Stimulated activated CD8-positive, alpha-beta memory T cell treated with anti-CD3 and anti-CD28 coated beads, Interleukin-12 subunit alpha, Interleukin-12 subunit beta, amount 100 ng/mL, for 1 hour (primary cell): ENCODE measurements at places on chromosomes 2 and 18.

GRCh38 chr2:9107168-9108025, 99.2 kb upstream of the ASAP2 start:
- no peak for DNase-seq

DNA sequence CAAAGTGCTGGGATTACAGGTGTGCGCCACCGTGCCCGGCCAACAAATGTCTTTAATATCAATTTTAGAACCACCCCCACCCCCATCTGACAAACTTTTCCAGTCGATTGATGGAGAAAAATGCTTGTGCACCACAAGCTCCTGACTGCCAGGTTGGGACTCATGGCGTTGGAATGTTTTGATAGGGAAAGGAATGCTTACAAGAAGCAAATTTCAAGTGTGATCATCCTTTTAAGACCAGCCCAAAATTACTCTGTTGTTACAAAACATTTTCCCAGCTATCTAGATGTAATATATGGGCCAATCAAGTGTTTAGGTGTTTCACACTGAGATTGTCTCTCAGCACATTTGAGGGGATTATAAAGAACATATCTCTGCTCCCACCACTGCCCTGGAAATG, 45.2 kb downstream of the UBXN4 start:
- no peak for DNase-seq

DNA sequence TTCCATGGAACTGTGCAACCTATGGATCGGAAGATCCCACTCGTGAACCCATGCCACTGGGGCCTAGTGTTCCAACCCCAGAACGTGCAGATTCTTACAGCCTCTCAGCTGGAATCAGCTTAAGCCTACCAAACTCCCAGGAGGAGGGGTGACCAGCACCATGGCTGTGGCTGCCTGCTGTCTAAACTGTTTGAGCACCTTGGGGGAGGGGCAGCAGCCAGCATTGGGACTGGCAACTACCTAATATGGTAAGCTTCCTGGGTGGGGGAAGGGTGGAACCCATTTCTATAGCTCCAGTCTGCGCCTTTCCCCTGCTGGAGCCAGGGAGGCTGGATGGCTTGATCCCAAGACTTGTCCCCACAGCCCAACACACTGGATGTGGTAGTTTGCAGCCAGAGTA, 10.7 kb upstream of the POLE4 start:
- no peak for DNase-seq

GRCh38 chr2:3588084-3588483, 6.8 kb upstream of the COLEC11 start:
- DNase-seq, result no peak

DNA sequence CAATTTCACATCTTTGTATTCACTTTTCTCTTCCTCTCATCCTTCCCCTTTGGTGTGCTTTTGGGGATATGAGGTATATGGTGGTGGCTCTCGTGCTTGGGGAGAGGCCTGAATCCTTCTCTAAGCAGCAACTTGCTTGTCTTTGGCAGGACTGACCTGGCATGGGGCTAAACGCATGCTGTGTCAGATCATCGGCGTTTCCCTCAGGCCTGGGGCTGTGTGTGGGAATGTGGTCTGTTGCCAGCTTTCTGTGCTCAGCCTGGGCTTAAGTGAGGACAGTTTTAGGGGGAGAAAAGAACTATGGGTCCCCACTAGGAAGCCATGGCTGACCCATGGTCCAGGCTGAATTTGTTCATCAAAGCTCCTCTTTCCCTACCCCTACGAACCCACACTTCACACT, 60.7 kb downstream of the TET3 start:
- no peak for DNase-seq

DNA sequence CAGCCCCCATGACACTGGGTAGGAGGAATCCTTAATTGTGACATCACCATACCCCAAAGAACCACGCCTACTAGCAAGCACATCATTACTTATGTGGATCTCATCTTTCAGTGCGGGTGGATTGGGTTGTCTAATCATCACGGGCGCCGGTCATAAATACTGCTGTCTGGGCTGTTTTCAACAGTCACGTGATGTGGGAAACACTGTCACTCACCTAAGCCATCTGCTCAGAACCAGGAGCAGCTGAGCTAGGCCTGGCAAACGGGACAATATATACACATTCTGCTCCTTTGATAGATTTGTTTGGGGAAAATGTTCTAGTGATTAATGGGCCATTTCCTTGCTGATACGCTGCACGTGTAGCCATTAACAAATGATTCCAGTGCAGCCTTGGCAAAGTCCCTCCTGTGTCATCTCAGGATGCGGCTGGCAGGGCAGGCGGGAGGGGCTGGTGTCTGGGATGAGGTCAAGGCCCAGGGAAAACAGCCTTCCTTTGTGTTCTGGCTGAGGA, 145.9 kb upstream of the COPS8 start:
- DNase-seq, result no peak

DNA sequence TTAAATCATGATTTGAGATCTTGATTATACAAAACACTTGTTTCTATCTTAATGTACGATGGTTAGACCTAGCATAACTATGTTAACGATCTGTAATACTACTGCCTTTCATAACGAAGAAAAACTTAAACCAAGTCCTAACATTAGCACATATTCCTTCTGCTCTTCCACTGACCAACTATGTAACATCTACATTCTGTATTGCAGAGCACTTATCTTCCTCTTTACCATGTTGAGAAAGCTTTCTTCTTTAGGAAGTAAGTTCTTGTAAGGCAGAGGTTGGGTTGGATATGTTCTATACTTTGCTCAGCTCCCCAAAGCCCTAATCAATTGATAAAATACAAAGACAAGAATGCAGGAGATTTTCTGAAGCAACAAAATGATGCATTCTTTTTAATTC, 7.9 kb upstream of the ZNF407 start:
- no peak for DNase-seq
